ENCODE measurements at places on chromosomes 3 and 15.

- no peak for DNase-seq
Measured at GRCh38 chr3:146543461-146544001, 876 bp downstream of the PLSCR1 start.

- no peak for DNase-seq
Measured at GRCh38 chr15:75738014-75738646, 25.5 kb upstream of the CSPG4 start.

- no peak for DNase-seq
Measured at GRCh38 chr15:77500989-77501388, 80.3 kb downstream of the HMG20A start.

DNA sequence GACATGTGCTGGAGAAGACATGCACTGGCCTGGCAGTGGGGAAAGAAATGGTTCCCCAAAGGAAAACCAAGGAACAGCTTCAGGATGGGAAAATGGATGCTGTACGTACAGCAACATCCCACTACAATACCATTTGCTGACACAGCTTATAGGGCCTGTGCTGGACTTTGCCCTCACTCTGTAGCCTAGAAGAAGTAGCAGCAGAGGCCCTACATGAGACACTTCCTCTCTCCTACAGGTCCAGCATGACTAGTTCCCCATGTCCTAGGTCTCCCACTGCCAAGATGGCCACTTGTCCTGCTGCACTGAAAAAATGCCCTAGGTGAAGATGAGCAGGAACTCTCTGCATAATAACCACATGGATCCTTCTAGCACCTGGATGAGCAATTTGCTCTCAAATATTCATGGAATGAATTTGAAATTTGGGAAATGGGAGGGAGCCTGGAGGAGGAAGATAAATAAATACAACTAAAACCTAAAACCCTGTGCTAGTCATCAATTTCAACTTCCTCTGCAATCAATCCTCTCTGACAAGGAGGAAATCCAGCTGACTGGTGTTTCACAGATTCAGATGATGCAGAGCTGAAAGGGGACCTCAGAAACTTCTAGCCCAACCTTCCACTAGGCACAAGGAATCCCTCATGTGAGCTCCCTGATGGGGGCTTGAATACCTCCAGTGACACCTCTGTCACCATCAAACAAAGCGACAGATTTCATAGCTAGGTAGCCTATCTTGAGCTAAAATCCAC is 514.3 kb upstream of the PPP2R3A start:
- DNase-seq = no peak

DNA sequence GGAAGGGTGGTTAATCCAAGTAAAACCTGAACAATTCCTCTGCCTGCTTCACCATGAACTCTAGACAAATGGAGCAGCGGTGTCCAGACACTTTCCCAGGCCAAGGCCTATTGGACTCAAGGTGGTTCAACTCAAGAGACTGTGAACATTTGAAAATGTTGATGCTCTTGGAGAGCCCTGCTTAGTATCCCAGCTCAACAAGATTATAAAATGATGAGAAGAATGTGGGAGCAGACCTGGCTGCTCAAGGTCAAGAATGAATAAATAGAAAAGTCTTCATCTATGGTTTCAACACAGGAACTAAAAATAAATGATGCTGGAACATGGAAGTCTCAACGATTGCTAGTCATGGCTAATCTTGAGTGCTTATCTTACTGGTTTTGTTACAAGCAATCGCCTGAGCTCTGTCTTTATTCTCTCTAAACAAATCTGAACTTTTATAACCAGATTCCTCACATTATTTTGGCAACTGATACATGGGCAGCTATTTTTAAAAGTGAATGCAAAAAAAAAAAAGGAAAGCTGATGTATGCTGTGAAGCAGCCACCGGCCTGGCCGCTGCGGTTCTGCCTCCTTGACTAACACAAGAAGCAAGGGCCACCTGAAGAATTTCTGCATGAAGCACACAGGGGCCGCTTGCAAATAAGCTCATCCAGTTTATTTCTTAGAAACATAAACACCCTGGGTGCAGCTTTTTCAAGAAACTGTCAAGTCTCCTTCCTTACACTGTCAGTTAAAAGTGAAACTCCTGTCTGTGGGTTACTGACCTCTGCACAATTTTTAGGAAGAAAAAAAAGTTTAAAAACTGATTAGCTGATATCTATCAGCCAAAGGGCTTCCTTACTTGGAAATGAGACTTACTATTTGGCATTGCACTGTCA is 120.1 kb upstream of the ARHGEF3 start:
- no peak for DNase-seq

GRCh38 chr3:123561188-123561587 is 23.7 kb downstream of the HACD2 start:
- no peak for DNase-seq

All from left forelimb (tissue), 1 donor.